Activated CD8-positive, alpha-beta memory T cell treated with anti-CD3 and anti-CD28 coated beads for 24 hours (primary cell): ENCODE measurements at places on chromosomes 16 and 17.

GRCh38 chr16:35306915-35307314 is 1847.5 kb downstream of the TP53TG3F start:
- no peak for DNase-seq

DNA sequence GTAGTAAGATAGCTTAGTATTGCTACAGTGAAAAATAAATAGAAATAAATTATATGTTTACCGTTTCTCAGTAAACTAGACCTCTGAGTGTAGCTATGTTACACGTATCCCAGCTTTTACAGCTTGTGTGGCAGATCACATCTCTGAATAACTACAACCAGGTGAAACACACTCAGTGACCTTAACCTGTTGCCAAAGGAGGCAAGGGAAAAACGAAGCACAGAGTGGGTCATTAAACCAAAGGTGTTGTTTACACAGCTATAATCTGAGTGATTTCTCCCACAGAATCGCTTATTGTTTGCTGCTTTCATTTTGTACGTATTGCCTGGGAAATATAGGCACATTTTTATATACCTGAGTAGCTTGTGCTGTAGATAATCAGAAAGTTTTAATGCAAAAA is 688.2 kb upstream of the KIF2B start:
- no peak for DNase-seq

DNA sequence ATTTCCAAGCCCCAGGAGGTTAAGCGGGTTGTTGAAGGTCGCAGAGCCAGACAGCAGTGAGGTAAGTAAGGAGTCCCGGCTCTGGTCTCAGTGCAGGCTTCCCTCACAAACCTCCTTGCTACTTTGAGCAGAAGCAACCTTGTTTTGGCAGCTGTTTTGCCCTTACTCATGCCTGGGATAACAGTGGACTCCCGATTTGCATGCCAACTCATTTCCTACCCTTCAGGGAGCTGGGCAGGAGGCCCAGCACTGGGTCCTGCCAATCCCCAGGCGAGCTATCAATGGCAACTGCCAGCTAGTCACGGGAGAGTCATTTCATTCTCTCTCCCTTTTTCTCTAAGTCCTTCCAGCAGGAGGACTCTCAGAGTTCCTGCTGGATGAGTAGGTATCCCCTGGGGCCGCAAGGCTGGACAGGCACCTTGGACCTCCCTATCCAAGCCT is 72.0 kb upstream of the KSR1 start:
- no peak for DNase-seq

- no peak for DNase-seq
Observed at GRCh38 chr17:55496094-55496881, 15.0 kb downstream of the SMIM36 start.

DNA sequence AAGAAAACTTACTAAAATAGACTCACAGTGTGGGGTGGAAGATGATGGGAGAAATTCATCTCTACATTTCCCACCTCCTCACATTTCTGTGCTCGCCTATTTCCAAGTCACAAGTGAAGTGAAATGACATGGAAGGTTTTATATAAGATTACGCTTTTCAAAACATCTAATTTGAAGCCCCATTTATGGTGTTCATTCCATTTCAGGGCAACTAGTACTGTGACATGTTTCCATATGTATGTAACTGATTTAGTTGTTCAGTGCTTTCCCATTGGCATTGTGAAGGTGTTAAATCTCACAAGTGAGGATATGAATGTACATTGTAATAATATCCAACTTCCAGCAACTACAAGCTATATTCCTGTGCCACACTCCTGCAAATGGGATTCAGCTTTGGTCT is 1174.8 kb downstream of the CDH11 start:
- DNase-seq, result no peak

DNA sequence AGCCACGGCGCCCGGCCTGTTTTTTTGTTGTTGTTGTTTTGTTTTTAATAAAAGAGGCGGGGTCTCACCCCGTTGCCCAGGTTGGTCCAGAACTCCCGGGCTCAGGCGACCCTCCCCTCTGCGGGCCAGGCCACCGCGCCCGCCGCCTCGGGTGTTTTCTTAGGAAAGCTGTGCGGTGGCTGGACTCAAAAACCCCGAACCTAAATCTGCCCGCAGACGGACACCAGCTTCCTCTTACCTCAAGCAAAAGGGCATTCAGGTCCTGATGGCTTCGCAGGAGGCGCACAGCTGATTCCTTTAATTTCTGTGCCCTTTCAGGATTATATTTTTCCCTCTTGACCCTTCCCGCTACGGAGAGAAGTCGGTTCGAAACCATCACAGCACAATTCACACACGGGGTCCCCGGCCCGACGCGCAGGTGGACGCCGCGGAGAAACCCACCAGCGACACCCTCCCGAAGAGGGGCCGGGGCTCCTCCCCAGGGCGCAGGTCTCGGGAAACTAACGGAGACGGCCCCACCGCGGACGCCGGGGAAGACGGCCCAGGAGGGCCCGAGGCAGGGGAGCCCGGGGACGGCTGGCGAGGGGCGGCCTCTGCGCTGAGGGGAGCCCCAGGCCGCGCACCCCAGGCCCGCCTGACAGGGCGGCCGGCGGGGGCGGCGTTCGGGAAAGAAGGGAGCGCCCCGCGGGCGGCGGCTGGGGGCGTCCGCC is 653 bp downstream of the FANCA start:
- DNase-seq, result peak; percentile 67

GRCh38 chr17:80949451-80950421 is 41.9 kb upstream of the CHMP6 start:
- no peak for DNase-seq

GRCh38 chr17:16464303-16465051 is 27.5 kb downstream of the LRRC75A start:
- DNase-seq, result no peak

- no peak for DNase-seq
Observed at GRCh38 chr17:962166-962565, 17.4 kb downstream of the NXN start.

DNA sequence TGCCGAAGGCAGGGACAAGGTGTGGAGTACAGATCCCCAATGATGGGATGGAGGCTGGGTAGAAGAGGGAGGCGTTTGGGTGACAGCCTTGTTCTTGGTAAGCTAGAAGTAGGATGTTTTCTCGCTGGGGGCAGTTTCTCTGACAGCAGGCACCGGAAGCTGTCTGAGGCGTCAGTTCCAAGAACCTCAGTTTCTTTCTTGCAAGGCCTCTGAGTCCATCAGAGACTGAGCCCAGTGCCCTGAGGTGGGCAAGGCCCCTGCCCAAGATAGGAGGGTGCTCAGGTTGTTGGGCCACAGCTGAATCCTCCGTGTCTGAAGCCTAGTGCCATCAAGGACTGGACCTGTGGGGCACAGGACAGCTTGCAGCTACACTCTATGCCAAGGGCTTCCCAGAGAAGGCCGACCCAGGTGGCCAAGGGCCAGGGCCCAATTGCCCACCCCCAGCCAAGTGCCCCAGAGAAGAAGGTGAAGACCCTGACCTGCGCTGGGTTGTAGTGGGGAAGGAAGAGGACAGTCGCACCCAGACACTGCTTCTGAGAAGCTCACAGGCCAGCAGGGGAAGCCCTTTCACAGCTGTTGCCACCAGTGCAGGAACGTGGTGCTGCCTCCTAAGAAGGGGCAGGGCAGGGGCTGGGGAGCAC is 13.1 kb downstream of the CYB5D2 start:
- no peak for DNase-seq

DNA sequence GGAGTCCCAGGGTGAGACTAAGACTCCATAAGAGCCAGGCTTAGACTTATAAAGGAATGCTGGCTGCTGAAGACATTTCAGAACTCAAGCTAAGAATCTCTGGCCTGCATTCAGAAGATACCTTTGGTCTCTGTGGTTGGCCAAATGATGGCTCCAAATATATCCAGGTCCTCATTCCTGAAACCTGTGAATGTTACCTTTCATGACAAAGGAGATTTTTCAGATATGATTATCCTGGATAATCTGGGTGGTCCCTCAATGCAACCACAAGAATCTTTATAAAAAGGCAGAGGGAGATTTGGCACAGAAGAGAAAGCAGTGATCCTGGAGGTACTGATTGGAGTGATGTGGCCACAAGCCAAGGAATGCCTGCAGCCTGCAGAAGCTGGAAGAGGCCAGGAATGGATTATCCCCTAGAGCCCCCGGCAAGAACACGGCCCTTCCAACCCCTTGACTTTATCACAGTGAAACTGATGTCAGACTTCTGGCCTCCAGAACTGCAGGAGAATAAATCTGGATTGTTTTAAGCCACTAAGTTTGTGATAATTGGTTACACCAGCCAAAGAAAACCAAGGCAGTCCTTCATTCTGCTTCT is 253.3 kb downstream of the SLC39A11 start:
- DNase-seq, result no peak

GRCh38 chr17:19341211-19341631 is 21.3 kb downstream of the B9D1 start:
- no peak for DNase-seq

DNA sequence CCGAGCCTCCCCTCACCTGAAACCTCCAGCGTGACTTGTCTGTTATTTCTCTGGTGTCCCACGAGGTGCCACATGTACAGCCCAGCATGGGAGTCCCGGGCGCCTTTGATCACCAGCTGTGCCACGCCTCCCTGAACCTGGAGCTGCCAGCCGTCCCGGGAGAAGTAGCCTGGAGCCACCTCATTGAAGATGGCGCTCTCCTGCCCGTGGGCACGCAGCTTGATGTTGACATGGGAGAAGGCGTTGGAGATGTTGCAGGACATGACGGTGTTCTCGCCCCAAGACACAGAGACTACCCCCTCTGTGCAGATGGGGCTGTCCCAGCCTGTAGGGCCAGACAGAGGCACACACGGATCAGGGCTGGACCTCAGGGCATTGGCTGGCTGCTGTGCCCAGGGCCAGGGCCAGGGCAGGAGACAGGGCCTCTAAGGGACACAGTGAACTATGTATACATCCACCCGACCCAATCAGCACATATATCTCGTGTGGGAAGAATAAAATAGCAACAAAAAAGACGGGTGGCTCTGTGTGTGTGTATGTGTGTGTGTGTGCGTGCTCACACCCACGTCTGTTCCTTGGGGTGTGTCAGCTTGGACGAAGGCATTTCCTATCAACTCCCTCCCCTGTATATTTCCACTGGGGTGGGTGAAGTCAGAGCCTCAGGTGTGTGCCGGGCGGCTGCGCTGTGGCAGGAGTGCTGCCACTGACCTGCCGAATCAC is 7.3 kb upstream of the CD7 start:
- no peak for DNase-seq

DNA sequence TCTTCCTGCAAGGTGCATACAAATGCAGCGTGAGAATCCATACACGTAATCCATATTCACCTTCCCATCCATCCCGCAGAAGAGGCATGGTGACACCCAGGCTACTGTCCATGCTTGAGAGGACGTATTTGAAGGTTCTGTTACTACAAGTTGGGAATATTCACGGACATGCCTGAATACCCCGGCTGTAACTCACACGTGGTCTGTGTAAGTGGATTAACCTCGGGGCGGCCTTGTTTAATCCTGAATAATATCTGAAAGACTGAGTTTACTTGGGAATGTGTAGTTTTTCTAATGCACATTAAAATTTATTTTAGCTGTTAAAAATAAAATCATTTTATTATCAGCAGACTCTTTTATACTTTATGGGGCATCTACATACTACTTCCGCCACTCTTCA is 13.1 kb downstream of the CPSF4L start:
- DNase-seq, result no peak

- DNase-seq, result no peak
Observed at GRCh38 chr16:25135254-25135878, 23.8 kb downstream of the LCMT1 start.

GRCh38 chr16:31700200-31700529 is 172.5 kb downstream of the AHSP start:
- DNase-seq, result no peak

DNA sequence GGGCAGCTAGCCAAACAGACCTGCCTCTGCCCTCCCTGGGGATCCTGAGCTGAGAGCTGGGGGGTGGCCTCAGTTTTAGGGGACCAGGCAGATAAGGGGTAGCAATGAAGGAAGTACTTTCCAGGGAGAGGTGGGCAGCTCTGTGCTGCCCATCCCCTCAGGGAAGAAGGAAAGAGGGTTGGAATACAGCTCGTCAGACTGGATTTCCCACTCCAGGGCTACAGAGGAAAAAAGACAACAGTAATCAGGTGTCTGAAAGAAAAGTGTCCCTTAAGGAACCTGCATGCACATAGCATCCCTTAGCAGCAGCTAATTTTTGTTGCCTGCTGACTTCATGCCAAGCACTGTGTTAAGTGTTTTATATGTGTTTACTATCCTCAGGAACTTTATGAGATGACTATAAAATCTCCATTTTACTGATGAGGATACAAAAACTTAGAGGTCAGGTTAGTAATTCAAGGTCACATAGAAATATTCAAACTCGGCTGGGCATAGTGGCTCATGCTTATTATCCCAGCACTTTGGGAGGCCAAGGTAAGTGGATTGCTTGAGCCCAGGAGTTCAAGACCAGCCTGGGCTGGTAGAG is 3.2 kb upstream of the MRPL58 start:
- DNase-seq, result no peak

DNA sequence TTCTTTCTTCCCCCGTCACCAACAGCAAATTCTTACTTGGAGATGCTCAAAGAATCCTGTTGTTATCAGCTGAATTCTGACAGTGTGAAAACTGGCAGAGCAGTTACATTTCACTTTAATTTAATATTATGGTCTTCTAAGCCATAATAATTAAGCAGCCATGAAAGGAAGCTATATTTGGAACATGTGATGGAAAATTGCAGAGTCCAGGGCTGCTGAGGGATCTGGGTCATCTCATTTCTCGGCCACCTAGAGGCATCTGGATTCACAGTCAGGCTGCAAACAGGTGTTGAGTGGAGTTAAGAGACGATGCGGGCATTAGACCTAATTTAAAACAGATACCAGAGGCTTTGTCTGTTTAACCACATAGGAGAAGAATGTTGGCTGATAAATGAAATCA is 38.4 kb downstream of the CHD9NB start:
- no peak for DNase-seq

GRCh38 chr16:23504453-23505179 is 5.7 kb downstream of the GGA2 start:
- peak; percentile 85 for DNase-seq

DNA sequence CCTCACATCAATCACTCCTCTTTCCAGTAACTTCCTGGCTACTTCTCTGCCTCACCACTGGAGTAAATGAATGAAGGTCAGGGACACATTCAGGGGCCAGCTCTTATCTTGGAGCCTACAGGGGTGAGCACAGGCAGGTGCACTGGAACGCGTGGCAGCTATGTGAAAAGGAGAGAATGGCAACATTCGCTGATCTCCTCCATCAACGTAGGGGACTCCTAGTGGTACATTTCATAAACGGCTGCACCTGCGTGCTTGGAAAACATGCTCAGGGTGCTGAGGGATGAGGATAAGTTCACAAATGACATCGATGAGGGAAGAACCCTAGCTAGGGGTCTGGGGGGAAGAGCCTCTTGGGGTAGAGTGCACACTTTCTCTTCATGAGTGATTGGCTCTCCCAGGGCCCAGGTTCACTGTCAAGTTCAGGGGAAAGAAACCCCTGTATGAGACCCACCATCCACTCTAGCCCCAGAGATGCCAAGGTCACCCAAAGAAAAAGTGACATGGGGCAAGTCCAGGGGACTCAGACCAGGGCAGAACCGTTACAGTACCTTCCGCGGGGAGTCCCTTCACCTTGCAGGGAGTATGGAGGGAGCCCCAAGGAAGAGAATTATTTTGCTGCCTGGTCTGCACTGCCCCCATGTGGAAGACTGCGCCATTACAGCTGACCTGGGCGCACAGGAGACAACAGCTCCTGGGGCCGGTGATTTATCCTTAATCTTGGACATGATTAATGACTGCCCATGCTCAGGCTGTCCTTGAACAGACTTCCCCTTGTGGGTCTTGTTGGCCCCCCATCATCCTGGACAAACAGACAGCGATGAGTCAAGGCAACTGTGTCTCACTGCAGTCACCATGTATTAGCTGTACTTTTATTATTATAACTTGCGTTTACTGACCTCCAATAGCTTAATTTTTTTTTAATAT is 30.1 kb downstream of the VAC14 start:
- peak; percentile 88 for DNase-seq

GRCh38 chr17:4165301-4166010 is 22.5 kb downstream of the CYB5D2 start:
- DNase-seq, result no peak
